Smooth muscle cell of bladder (primary cell): ENCODE measurements at places on chromosomes 12 and 14. TPM values are rescaled to one million over a fixed set of nuclear protein-coding genes. Genes with fewer than 3 reads are reported as not detected.

The KIF5A gene
- total RNA-seq = 0.09 and 0.14 TPM in 2 replicates

The BHLHE41 gene
- 0.43 and 2.5 TPM in 2 replicates for total RNA-seq

The GRIN2B gene
- under 0.01 and 0.14 TPM in 2 replicates for total RNA-seq

The SLC38A4 gene
- total RNA-seq = 1.1 and 4.2 TPM in 2 replicates

The MDGA2 gene
- total RNA-seq = under 0.01 TPM in 2 replicates

The PIWIL1 gene
- not detected in 2 replicates for total RNA-seq

The CLEC2A gene
- total RNA-seq = not detected in 2 replicates

The COX8C gene
- total RNA-seq = not detected in 2 replicates

The GAPDH gene
- 7,747 and 9,147 TPM in 2 replicates for total RNA-seq

The DTX1 gene
- 0.18 TPM in 1 of 2 replicates, not detected in the other for total RNA-seq

The KRR1 gene
- 23.2 and 31.5 TPM in 2 replicates for total RNA-seq

The B4GALNT1 gene
- total RNA-seq = 0.55 and 0.85 TPM in 2 replicates

The POU6F1 gene
- 1.1 and 1.8 TPM in 2 replicates for total RNA-seq

The RGS6 gene
- not detected in 2 replicates for total RNA-seq

The PKP2 gene
- total RNA-seq = under 0.01 and 0.55 TPM in 2 replicates

The TSPAN8 gene
- total RNA-seq = 0.43 and 4.0 TPM in 2 replicates

The CNTN1 gene
- total RNA-seq = 0.28 and 0.65 TPM in 2 replicates

The KRT73 gene
- not detected in 2 replicates for total RNA-seq

The POTEM gene
- total RNA-seq = not detected in 2 replicates

The LMO3 gene
- 4.1 and 10.8 TPM in 2 replicates for total RNA-seq

The SERPINA9 gene
- total RNA-seq = not detected in 2 replicates

The IL22 gene
- total RNA-seq = not detected in 2 replicates

The ZNF891 gene
- 0.71 and 0.92 TPM in 2 replicates for total RNA-seq

The HOXC11 gene
- under 0.01 and 0.14 TPM in 2 replicates for total RNA-seq

The OAS2 gene
- 0.55 and 0.71 TPM in 2 replicates for total RNA-seq

The ESR2 gene
- under 0.01 and 0.09 TPM in 2 replicates for total RNA-seq
